Activated CD4-positive, CD25-positive, alpha-beta regulatory T cell treated with anti-CD3 and anti-CD28 coated beads, Interleukin-2, amount 50 U/mL, for 72 hours (primary cell): ENCODE measurements at places on chromosomes 5 and 9.

GRCh38 chr9:91419222-91420191, 4.1 kb downstream of the NFIL3 start:
- no peak for DNase-seq

DNA sequence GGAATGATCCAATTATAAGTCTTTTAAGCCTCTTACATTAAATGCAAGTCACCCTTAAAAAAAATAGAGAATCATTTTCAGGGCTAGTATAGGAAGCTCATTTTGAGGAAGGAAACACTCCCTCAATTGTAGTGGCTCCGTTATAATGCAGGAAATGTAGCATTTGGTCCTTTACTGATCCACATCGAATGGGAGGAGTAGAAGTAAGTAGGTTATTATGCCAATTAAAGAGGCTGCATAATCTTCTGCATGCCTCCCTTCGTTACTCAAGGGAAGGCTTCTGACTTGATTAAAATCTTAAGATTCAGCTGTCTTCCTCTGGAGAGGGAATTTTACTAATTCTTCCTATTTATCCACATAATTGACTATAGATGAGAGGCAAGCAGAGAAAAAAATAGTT, 579.2 kb upstream of the COX7C start:
- no peak for DNase-seq

DNA sequence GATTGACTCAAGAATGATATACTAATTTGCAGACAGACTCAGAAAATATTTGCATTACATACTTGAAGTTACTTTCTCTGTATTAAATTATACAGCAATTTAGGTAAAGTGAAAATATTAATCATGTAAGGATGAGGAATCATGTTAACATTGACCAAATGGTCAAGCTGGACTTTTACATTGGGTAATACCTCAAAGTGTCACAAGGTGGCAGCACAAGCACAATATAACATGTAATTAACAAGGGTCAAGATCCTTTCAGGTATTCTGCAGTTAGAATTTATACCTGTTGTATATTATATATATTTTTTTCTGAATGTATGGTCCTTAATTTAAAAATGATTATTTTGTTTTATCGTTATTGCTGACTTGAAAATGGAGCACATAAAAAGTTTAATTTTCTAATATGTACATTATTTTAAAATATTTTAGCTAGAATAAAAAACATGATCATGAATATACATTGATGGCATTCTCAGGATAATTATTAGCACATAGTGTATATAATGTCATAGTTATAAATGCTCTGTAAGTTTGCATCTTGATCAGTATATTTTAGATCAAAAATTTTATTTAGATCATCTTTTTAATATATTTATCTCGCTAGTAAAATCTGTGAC, 8.6 kb downstream of the HAPLN1 start:
- no peak for DNase-seq

- no peak for DNase-seq
These were observed 9.0 kb downstream of the DPH7 start for GRCh38 chr9:137569609-137570203.

GRCh38 chr5:52863715-52864290, 76.1 kb downstream of the ITGA1 start:
- DNase-seq: no peak

DNA sequence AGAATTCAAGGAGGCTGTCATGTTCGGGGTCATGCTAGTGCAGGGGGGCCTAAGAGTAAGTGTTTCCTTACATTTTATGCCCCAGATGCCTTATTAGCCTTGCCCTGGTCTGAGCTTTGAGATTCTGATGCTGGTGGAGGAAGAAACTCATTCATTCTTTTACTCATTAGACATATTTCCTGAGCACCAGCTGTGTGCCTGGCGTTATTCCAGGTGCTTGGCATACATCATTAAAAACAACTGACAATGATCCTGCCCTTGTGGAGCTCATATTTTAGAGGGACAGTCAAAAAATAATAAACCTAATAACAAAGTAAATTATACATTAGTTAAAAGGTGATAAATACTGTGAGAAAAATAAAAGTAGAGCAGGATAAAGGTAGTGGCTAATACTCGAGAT, 138.9 kb upstream of the SGCD start:
- no peak for DNase-seq

- DNase-seq: no peak
These were observed 297.0 kb downstream of the EFNA5 start for GRCh38 chr5:107373549-107374263.

- no peak for DNase-seq
These were observed 10.7 kb upstream of the SUB1 start for GRCh38 chr5:32574540-32575175.

- DNase-seq: no peak
These were observed at the start of gene INSL6 for GRCh38 chr9:5185220-5185840. INSL6 (minus strand) TSS chr9:5185639; CDS start chr9:5185602, 37 bp downstream.

DNA sequence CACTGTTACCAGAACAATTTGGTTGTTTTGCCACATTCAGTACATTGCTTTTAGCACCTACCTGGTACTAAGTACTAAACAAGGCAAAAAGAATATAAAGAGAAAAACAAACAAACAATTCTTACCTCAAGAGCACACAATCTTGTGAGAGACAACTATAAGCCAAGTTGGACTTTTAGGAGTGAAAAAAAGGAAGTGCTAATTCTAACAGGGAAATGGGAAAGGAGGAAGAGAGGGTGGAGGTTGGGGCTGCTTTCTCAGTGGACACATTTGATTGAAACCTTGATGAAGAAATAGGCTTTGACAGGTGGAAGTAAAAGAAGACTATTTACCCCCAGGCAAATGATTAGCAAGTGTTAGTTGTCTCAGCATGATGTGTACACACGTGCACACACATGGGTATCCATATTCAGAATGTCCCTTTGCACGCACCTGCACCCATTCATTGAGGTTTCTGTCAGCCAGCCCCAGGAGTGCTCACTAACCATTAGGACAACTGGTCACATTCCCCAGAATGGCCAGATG, 302.6 kb downstream of the ACTL7B start:
- DNase-seq: no peak

- DNase-seq: no peak
These were observed 38.7 kb upstream of the NEK6 start for GRCh38 chr9:124218987-124219461.

DNA sequence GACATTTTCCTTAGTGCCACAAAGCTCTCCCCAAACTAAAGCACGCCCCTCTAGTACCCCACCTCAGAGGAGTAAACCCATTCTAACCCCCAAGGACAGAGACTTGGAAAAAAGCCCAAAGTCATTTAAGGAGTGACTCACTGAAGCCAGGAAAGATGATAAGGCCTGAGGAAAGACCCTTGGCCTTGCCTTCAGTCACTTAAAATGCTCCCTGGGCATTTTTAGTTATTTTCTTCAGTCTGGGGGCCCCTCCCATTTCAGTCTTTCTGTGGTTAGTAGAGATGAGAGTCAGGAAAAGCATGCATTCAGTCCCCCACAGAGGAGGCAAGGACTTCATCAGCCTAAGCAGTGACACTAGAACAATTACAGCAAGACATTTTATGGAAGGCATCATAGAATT, 13.7 kb upstream of the TLX3 start:
- DNase-seq: no peak

DNA sequence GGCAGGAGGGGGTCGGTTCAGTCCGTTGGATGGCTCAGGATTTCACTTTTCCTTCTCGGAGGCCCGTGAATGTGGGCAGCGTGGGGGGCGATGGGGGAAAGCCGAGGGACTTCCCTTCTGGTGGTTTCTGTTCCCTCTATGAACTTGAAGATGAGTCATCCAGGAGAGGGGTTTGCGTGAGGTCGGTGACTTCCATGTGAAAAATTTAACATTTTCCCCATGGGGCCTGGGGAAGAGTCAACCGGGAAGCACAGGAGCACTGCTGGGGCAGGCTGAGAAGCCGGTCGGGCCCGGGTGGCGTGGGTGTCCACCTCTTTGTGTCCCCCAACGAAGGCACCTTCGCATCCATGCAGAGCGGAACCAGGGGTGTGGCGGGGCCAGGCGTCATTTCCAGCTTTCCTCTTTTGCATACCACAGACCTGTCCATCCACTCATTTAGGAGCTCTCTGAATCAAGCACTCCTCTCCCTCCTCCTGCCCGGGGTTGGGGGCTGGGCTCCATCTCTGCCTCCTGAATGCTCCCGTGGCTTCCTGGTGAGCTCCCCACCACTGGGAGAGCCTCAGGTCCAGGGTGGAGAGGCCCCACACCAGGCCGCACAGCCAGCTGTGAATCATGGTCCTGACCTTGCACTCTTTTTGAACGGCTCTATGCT, 68.4 kb downstream of the ANKRD33B start:
- peak; percentile 42 for DNase-seq

DNA sequence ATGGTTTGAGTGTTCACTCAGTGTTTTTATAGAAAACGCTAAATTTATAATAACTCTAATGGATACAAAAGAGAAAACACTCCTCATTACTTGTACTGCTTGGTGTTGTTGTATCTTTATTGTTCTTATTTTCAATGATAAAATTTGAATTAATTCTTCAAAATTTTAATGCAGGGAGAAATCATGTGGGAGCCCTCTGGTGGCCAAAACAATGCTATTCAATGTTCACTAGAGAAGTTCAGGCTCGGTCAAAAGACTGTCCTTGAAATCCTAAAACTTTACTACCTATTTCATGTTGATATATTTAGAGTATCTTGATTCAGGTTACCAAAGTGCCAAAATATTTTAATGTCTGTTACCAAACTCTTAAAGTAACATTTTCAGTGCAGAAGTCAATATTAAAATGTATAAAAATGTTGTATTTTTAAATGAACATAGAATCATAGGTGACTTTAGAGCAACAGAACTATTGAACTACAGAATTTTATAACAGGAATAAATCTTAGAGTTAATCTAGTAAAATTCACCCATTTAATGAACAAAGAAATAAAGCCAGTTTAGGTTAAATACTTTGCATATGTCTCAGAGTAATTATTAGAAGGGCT, 1259.8 kb downstream of the PTPRD start:
- no peak for DNase-seq

DNA sequence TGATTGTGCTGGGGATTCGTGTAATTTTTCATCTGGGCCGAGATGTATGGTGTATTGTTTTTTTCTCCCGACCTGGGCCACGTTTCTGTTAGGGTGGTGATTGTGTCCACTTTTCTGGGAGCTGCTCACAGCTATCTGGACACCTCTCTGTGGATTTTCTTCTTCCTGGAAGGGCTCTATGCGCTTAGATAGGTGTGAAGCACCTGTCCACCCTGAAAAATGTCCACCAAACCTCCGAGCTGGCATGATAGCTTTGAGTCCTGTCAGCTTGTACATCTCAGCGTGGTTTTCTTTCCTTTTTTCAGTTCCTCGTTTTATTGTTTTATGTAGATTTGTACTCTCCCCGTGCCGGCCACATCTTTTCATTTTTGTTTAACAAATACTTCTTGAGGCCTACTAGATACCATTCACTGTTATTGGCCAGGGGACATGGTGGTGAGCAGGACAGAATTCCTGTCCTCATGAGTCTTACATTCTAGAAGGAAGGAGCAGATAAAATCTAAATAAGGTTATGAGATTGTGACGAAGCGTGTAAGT, 1.1 kb downstream of the UGCG start:
- DNase-seq: no peak

GRCh38 chr5:61746831-61747575, 414.9 kb downstream of the ZSWIM6 start:
- DNase-seq: no peak

- no peak for DNase-seq
These were observed 20.2 kb downstream of the GRAMD2B start for GRCh38 chr5:126443374-126443851.

GRCh38 chr5:66518753-66519152, 77.4 kb upstream of the MAST4 start:
- no peak for DNase-seq

- no peak for DNase-seq
These were observed 24.0 kb upstream of the FAM120AOS start for GRCh38 chr9:93477397-93477796.

GRCh38 chr5:177524941-177525655, 8.3 kb upstream of the DDX41 start:
- DNase-seq: no peak

DNA sequence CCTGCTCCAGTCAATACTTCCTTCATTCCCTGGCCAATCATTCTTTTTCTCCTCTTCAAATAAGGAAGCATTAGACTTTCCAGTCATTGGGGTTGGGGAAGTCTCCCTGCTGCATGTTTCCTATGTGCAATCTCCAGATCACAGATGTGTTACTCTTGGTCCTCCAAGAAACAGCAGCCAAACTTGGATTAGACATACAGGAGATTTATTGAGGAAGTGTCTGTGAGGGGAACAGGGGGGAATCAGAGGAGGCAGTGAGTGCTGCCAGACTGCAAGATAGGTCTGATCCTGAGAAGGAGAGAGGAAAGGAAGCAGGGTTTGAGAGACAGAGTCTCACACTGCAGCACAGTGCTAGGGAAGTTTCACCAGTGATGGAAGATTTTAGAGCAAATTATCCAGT, 40.6 kb upstream of the SLIT3 start:
- no peak for DNase-seq

- no peak for DNase-seq
These were observed 148.4 kb downstream of the NFIB start for GRCh38 chr9:14165376-14166035.

GRCh38 chr5:108747774-108748400, at the start of gene FER:
FER (plus strand) TSS chr5:108747897; CDS start chr5:108798183, 50,286 bp downstream.
- peak; percentile 31 for DNase-seq

GRCh38 chr5:67652201-67652600, 455.6 kb upstream of the CD180 start:
- DNase-seq: no peak

DNA sequence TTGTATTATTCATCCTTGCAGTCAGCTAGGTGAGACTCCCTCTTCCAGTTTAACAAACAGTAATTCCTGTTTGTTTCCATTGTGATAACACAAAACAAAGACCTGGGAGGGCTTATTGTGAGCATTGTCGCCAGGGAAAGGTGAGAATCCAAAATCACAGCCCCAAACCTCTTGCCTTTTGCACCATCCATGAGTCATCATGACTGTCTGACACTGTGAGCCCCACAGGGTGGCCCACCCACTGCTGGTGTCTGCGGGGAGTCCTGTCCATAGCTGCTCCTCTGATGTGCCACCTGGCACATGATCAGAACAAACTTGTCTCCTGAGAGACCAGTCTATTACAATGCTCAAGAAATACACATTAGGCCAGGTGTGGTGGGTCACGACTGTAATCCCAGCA, 33.7 kb upstream of the S1PR3 start:
- no peak for DNase-seq

DNA sequence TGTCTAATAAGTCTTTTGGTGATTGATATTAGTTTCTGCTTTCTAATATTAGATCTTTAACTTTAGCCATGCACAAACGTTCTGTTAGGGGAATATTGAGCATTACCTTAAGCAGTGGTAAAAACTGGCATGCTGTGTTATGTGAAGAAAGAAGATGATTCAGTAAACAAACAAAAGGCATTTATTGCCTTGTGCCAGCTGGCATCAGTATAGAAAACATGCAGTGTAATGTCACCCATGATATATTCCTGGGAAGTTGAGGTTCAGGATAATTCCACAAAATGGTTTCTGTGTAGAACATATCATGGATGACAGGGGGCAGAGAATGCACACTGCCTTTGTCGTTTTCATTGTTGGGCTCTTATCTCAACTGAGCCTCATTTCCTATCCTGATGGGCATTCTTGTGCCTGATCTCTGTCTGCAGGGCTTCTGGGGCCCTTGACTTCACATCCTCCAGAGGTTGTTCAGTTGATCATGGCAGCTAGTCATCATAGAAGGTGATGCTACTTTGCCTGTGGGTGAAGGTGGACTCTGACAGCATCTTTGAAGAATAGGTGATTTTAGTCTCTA, 24.2 kb downstream of the LRRTM2 start:
- no peak for DNase-seq
